ENCODE measurements at places on chromosomes 3 and 15.

DNA sequence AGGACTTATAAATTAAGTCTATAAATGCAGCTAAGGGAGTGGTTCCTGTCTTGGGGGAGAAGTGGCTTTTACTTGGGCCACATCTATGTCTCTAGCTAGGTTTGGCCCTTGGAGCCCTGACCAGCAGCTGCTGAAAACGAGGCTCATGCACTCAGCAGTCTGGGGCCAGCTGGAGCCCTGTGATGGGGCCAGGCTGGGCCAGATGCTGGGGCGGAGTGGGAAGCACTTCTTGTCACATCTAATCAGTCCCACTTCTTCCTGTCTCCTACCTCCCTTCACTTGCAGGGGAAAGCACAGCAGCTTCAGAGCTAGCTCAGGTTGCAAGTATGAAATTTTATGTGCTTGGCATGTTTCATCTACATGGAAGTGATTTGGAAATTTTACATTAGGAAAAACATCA lies 209.9 kb upstream of the ROPN1 start:
- no peak for DNase-seq

GRCh38 chr3:29585368-29585767 lies 304.5 kb downstream of the RBMS3 start:
- DNase-seq, result no peak

DNA sequence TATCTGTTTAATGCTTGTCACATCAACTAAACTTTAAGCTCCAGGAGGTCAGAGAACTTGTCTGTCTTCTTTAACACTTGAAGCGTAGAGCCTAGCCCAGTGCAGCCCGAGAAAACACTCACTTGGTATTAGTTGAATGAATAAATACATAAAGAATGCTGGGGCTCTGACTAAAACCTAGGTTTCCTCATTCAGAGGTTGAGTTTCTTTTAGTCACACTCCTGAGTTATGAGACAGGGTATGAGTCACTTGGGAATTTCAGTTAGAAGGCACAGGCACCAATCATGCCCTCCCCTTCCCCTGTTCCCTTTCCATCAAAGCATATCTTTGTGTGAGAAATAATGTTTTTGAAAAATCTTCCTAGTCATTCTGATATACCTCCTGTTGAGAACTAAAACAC lies 589.8 kb upstream of the DPPA4 start:
- peak; percentile 99 for DNase-seq

DNA sequence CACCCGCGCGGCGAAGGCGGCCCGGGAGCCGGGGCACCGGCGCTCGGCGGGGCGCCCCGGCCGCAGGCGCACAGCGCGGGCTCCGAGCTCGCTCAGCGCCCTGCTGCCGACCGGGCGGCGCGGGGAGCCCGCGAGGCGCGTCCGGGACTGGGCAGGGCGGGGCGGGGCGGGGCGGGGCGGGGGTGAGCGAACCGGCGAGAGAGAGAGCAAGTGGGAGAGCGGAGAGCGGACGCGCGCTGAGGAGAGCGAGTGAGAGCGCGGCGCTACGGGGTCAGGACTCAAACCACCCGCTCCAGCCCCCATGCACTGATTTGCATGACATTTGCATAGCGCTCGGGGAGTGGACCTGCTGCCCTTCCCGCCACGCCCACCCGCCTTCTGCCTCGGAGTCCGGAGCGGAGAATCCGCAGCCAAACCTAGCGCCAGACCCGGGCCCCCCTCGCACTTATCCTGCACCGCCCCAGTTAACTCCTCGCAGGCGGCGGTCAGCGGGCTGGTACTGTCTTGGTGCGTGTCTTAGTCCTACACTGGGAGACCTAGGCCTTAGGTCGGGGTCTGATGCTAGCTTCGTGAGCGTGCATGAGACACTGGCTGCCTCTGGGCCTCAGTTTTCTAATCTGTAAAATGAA lies at the start of gene MYLK:
TSS of gene MYLK (minus strand) at position 130 of the 629 bp plus-strand sequence. CDS start 90,491 bp downstream, outside the sequence.
- peak; percentile 98 for DNase-seq

DNA sequence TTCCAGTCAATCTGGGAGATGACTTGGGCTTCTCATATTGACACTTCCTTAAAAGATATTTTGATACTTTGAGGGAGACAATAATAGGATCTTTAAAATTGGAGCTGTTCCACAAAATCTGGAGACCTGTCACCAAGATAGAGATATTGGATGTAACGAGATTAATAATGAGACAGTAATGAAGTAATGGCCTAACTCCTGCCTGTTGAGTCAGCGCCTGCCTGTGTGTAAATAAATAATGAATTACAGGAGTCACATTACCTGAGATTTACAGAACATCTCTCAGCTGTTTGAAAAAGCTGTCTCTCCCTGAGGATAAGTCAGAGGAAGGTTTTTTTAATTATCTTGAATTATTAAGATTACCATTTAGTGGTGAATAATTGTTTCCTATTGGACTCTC lies 43.8 kb upstream of the MITF start:
- no peak for DNase-seq

DNA sequence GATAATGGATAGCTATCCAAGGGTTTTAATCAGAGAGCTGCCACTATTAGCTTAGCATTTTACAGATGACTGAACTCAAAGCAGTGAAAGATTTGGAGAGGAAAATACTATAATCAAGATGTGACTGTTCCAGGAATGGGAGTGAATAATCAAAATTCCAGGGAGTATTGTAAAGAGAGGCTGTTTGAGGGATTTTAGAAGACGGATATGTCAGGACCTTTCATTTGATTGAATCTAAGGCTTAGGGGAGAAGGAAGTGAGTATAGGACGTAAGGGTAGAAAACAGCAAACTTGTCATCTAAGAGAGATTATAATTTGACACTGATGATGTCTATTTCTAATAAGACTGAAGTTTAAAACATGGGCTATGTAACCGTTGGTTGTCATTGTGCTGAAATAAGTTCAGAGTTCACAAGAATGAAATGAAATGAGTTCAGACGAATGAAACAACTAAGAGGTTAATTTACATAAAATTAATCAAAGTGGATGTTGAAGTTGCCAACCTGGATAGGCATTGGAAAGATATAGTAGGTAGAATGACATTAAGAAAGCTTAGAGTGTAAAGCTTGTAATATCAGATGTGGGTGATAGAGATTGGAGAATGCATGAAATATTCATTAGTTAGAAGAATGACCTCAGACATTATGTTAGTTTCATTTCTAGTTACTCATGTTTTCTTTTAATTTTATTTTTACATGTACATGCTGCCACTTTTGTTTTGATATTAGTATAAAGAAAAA lies 842.8 kb downstream of the SI start:
- DNase-seq, result peak; percentile 17

GRCh38 chr3:13927295-13927694 lies 47.4 kb upstream of the WNT7A start:
- DNase-seq, result peak; percentile 24

- no peak for DNase-seq
These were observed 30.2 kb downstream of the PTPN23 start for GRCh38 chr3:47410801-47411646.
